ENCODE measurements at places on chromosomes 3 and 15.

DNA sequence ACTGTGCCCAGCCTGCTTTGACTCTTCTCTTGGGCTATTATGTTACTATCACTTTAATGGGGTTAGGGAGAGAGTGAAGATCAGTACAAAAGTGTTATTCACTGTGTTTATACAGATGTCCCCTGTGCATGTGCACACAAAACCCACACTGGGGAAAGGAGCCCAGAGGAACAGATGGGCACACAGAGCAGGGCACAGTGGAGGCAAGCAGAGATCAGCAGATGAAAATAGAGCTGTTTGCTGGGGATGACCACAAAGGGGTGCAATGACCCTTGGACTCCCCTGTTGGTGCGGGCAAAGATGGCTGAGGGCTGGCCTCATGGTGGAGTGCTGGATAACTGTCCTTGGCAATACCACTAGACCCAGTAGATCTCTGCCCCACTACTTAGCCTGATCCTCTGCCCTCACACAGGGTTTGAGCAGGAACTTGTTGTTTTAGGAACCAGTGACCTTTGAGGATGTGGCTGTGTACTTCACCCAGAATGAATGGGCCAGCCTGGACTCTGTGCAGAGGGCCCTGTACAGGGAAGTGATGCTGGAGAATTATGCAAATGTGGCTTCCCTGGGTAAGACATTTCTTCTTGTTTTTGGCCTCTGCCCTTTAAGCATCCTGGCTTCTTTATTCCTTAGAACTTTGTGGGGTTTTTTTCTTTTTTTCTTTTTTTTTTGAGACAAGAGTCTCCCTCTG, 5.3 kb downstream of the ZNF620 start:
- no peak for DNase-seq

DNA sequence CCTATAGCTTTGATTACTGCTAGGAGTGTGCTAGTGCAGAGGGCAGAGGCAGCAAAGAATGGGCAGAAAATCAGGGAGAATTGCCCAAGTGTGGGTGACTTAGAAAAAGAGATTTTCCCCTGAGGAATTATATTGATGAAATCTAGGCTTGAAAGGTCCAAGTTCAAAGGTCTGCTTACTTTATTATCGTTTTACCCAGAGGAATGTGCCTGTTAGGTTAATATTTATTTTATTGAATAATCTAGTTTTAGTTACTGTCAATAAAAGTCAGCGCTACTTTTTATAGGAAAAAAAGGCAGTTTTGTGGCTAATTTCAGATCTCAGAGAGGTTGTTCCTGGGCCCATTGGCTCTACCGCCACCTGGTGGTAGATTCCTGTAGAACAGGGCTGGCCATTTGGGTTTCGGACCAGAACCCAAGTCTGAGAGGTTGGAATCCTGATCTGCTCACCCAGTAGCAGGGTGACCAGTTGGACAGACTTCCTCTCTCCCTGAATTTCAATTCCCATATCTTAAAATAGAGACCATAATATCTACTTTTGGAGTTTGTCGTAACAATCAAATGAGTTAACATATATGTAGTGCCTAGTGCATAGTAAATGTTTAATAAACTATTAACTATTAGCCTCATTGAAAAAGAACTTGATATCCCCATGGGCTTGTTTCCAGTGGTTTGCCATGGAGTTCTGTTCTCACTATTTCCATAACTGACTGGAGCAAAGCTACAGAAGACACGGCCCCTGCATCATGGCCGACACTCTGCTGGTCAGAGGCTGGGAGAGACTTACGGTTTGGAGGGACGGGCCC, 62.7 kb upstream of the ZNF148 start:
- DNase-seq = peak; percentile 57

DNA sequence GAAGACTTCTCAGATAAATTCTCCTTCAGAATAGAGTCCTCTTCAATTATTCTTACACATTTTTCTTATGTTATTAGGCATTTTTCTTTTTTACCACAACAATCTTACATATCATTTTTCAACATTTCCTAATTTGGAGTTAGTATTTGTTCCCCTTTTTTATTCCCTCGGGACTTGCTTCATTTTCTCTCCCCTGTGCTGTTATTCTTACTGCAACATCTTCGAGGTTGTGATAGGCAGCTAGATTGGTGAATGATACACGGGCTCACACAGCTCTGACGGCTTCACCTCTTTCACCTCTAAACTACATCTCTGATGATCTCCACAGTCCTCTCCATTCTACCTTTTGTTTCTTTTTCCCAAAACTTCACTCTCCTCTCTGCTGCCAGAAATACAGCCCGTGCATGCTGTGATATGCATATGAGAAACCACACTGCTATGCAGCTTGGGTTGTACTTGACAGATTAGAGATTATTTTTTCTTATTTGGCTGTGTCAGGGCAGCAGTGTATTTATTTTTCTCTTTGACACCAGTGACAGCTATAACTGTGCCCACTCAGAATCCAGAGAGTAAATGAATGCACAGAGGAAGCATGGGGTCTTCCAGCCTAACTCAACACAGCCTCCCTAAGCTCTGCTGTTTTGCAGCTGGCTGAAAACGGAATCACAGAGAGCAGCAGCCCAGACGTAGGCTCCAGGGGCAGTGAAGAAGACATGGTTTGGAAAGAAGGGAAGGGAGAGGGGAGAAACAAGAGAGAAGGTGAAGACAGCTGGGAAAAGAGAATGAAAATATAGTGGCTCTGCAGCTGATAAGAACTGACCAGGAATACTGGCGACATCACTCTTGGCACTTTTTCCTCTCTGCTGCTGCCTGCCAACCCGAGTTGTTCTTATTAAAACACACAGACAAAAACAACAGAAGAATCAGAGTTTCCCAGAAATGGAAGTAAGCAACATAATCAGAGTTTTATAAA, 61.8 kb downstream of the SLC9A9 start:
- no peak for DNase-seq

DNA sequence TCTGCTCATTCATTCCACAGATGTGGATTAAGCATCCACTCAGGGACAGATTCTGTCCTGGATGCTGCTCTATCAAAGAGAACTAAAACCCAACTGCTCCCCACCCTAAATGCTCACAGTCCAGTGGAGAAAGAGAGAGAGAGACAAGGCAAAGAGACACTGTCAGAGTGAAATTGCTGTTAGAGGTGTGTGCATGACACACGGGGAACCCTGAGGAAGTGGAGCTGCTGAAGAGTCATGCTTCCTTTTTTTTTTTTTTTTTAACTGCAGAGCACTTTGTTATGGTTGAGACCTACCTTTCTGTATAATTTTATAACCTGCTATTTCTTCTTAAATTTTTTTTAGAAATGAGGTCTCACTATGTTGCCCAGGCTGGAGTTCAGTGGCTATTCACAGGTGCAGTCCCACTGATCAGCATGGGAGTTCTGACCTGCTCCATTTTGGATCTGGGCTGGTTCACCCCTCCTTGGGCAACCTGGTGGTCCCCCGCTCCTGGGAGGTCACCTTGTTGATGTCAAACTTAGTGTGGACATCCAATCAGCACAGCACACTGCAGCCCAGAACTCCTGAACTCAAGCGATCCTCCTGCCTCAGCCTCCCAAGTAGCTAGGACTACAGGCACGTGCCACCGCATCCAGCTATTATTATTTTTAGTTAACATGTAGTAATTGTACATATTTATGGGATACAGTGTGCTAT, 18.2 kb upstream of the PSTPIP1 start:
- DNase-seq = no peak

GRCh38 chr3:143795874-143796273, 52.4 kb downstream of the SLC9A9 start:
- no peak for DNase-seq

DNA sequence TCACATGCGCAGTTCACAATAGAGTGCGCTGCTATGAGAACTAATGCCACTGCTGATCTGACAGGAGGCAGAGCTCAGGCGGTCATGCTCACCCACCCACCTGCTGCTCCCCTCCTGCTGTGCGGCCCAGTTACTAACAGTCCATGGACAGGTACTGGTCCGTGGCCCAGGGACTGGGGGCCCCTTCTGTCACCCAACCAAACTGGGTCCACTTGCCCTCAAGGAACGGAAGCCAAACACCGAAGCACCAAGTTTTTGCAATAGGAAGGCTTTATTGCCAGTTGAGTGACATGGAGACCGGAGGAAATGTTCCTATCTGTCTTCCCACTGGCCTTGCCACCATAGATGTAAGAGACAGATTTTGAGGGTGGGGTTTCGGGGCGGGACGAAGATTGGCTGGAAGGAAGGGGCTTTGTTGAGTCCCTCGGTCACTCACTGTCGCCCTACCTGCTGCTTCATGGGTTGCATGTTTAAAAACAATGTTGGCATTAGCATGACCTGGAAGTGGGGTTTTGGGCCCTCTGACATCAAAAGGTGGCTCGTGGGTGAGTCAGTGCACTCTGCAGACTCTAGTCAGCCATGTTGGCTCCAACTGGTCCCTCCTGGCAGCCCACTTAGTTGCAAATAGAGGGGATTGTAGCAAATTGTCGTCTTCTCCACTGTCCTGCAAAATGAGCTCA, 141.0 kb downstream of the TJP1 start:
- no peak for DNase-seq

DNA sequence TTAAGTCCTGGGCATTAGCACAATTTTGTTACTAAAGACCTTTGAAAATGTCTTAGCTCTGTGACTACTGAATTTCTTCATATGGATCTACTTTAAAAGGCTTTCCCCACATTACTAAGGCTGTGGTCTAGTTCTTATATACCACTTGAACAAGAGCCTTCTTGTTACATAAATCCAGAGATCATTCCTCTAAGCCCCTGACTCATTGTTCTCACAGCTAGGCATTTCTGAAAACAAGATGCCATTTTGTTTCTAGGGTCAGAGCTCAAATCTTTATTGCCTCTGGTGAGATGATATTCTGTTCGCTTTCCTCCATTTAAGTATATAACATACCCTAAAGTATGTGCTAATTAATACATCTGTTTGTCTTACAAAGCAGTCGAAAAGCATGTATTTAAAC, 29.8 kb upstream of the LPP start:
- peak; percentile 58 for DNase-seq

- peak; percentile 91 for DNase-seq
Measured at GRCh38 chr3:88986834-88987233, 120.6 kb upstream of the EPHA3 start.

- DNase-seq = no peak
Measured at GRCh38 chr3:24137958-24138875, 193.1 kb downstream of the NR1D2 start.

DNA sequence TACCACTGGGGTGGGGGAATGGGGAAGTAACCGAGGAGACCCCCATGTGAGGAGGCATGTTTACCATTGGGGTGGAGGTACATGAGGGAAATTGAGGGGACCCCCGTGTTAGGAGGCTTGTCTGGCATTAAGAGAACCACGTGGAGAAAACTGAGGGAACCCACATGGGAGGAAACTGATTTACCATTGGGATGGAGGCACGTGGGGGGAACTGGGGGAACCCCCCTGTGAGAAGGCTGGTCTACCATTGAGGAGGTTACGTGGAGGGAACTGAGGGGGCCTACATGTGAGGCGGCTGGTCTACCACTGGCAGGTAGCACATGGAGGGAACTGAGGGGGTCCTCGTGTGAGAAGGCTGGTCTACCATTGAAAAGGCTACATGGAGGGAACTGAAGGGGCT, 159.4 kb downstream of the FBLN2 start:
- DNase-seq = no peak

GRCh38 chr3:193883551-193883950, 252.4 kb upstream of the HES1 start:
- peak; percentile 22 for DNase-seq

- no peak for DNase-seq
Measured at GRCh38 chr3:179464323-179465092, 13.2 kb upstream of the GNB4 start.

- DNase-seq = peak; percentile 99
Measured at GRCh38 chr3:197711973-197712707, 24.6 kb downstream of the RUBCN start.

DNA sequence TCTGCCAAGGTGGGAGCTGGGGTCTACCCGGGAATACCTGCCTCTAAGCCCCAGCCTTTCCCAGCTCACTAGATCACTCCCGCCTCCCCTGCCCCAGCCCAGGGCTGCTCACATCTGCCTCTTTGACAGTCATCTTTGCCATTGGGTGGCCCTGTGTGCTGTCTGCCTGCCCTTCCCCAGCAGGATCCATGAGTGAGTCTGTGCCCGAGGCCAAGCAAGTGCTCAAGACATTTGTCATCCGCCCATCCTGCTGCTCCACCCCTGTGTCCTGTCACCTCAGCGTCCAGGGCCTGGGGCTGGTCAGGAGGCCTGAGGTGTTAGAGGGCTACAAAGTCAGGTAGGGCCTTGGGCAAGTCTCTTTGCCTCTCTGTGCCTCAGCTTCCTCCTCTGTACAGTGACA, 89.4 kb downstream of the LSM3 start:
- DNase-seq = peak; percentile 34

GRCh38 chr3:56940976-56941375, 119.5 kb upstream of the SPATA12 start:
- no peak for DNase-seq

DNA sequence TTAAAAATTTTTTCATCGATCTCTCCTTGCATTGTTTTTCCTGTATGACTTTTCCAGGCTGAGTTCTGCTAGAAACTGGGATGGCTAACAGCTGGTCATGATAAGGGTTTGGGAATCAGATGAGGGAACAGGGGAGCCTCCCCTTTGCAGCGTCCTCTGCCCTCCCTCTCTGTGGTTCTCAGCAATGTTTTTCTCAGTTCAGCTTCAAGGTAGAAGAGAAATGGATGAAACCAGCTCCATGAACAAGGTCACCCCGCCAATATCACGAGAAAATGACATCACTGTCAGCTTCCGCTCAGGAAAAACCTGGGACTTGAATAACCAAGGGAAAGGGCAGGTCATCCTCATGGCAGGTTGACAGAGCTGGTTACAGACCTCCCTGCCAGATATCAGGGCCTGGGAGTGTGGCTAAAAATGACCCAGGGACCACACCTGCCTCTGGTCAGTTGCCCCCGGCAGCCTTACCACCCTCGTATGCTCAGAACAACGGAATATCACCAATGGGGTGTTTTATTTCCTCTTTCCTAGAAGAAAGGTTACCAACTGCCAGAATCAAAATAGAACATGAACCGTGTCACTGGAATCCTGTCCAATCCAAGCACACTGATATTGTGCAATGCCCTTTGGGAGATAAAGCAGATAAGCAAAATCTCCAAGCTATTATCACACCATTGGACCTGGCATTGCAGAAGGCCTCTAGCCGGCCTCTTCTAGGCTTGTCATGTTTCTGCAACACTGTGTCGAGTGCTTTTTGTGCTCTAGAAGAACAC, 26.1 kb downstream of the LSM3 start:
- peak; percentile 84 for DNase-seq

DNA sequence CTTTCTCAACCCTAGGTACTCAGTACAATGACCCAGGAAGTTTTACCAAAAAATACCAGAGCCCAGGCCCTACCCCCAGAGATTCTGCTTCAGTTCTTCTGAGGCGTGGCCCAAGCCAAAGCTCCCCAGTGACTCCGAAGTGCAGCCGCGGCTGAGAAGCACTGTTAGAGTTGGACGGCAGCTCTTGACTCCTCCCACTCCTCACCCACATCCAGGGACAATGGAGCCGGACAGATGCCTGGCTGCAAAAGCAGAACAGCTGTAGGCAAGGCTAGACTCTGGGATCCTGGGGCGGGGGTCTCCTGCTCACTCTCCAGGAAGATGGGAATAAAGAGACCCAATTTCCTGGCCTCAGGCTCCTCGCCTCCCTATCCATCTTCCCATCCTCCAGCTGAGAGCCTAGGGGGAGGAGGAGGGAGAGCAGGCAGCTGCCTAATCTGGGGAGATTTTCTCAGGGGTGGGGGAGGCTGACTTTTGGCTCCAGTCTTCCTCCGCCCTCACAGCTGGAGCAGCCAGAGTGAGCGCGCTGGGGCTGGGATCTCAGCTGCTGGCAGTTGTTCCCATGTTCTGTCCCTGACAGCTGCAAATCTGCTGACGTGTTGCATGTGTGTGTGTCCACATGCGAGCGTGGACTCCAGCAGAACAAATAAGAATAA, 223.8 kb downstream of the OPA1 start:
- DNase-seq = peak; percentile 6

- DNase-seq = no peak
Measured at GRCh38 chr3:38095669-38096483, 41.1 kb downstream of the ACAA1 start.
